ENCODE measurements at places on chromosomes 3 and 15.

- no peak for DNase-seq
Observed at GRCh38 chr15:29838352-29839010, 16.2 kb upstream of the TJP1 start.

- DNase-seq = no peak
Observed at GRCh38 chr3:172153335-172153861, 114.0 kb downstream of the FNDC3B start.

GRCh38 chr3:136142592-136142991, 53.5 kb downstream of the MSL2 start:
- no peak for DNase-seq

DNA sequence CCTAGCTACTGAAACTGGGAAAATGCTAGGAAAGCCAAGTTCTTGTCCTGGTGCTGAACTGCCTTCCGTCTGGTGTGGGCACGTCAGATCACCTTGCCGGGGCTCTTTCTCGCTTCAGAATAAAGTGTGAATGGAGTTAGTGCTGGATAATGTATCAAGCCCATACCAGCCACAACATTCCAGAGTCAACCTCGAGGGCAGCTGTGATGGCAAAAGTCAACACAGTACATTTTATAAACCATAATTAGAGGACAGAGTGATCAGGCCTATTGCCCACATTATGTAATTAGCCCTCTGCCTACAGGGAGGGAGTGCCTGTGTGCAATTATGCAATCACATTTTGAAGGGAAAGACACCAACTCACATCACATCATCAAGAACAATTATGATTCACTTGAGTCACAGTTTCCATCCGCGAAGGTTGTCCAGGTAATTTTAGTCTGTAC, 165.2 kb downstream of the RORA start:
- DNase-seq = no peak

DNA sequence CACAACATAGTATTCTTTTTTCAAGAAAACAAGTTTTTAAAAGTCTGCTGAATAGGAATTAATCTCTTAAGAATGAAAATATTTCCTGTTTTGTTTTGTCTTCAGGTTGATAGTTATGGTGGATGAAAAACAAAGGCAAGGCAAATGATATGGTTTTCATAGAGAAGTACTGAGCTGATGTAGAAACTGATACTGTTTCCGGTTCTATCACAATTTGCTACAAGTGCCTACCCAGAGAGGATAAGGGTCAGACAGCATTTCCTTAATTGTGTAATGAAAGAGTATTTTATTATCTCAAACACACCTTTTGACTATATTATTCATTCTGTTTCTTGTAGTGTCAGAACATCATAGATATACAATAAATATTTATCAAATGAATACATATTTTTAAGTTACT, 836.3 kb downstream of the SQOR start:
- DNase-seq = no peak

GRCh38 chr3:185595526-185595925, 9.4 kb downstream of the SENP2 start:
- no peak for DNase-seq

DNA sequence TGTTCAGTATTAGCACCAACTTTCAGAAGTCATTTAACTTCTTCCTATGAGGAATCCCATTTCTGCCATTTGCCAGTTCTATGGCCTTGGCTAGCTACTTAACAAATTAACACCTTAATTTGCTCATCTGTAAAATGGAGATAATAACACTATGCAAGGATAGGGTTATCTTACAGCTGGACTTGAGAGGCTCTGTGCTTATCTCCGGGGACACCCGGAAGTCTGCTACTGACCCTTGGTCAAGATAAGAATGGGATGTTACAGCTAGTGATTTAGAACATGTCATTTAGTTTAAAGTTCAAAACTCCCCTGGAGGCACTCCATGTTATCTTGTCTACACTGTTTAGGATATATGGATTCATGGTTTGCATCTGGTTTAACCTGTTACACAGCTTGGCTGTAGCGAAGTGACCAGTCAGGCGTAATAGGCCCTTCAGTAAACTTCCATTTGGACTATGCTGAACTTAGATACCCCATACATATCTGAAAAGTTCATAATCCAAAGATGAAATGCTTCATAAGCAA, 156.0 kb upstream of the CD96 start:
- DNase-seq = no peak

- no peak for DNase-seq
Observed at GRCh38 chr3:101944308-101944707, 95.0 kb downstream of the NFKBIZ start.

- no peak for DNase-seq
Observed at GRCh38 chr3:185549122-185549521, 3.3 kb downstream of the LIPH start.

DNA sequence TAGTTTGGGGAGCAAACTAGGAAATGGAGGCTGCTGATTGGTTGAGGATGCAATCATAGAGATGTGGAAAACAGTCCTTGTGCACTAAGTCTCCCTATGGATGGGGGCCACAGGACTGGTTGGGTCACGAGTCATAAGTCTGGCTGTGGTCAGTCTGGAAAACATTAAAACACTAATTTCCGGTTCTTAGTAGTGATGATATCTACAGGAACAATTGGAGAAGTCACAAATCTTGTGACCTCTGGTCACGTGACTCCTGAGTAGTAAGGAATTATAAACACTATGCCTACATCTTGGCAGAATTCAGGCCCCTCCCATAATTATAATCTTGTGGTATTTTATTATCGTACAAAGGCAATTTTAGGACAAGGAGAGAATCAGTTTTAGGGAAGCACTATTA, 317.3 kb upstream of the ARPP21 start:
- no peak for DNase-seq

DNA sequence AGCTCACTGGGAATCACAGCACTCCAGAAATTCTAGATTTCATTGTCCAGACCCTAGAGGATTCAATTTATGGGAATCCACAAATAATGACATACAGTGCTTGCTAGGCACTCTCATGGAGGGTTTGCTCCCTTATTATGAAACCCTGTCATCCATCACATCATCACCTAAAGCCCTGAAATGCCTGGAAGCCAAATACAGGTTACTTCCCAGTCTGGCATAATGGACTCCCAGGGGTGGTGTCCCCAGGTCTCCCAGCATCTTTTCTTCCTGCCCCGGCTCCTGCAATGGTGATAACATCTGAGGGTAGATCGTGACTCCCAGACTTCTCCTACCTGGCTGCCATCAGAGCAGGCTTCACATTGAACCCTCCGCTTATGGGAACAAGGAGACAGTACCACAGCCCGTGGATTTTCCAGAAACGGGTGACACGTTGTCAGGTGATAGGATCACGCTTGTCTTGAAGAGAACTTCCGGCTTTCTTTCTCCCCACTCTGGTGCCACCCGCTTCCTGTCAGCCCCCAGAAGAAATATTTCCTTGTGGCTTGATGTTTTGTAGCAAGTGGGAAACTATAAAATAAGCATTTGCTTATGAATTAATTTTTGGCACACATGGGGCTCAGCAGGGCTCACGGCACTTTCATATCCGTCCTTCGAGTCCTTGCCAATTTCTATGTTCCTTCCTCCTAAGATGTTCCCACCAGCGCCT, 238.7 kb upstream of the BHLHE40 start:
- no peak for DNase-seq

DNA sequence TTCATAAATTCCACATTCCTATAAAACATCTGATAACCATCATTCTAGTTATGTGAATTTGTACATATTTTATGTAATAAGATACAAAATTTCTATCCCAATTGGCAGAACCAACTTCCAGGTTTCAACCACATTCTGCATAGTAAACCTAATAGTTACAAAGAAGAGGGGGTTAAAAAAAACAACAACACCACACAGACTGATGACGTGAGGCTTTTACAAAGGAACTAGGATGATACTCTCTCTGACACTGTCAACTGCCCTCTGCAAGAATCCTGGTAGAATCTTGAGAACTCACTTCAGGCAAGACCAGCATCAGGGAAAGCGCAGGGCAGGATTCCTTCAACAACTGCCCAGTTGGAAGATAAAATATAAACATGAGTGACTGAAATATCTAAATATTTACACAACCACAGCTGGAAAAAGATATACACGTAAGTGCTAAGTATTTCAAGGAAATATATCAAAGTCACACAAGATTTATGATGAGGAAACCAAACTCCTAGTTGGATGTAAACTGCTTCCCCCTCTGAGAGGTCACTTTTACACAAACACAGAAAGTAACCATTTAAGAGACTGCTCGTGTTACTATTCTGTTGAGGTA, 816.4 kb downstream of the ROBO1 start:
- DNase-seq = no peak

DNA sequence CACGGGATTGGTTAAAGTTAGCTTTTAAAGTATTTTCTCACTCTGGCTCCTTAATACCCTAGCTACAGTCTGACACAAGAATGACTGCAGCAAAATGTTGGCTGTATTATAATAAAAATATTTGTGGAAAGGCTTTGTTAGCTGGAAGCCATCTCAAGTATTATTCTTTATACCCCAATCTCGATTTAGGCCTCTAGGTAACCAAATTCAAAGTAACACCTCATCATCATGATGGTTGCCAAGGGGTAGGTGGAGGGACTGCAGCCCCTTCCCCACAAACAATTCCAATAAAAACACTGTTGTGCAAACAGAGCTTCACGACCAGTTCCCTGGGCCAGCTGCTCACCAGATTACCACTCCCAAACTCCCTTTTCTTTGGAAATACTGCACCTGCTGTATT, 759 bp upstream of the GMPS start:
- no peak for DNase-seq

- no peak for DNase-seq
Observed at GRCh38 chr3:126554560-126555525, 3.9 kb downstream of the C3orf22 start.

DNA sequence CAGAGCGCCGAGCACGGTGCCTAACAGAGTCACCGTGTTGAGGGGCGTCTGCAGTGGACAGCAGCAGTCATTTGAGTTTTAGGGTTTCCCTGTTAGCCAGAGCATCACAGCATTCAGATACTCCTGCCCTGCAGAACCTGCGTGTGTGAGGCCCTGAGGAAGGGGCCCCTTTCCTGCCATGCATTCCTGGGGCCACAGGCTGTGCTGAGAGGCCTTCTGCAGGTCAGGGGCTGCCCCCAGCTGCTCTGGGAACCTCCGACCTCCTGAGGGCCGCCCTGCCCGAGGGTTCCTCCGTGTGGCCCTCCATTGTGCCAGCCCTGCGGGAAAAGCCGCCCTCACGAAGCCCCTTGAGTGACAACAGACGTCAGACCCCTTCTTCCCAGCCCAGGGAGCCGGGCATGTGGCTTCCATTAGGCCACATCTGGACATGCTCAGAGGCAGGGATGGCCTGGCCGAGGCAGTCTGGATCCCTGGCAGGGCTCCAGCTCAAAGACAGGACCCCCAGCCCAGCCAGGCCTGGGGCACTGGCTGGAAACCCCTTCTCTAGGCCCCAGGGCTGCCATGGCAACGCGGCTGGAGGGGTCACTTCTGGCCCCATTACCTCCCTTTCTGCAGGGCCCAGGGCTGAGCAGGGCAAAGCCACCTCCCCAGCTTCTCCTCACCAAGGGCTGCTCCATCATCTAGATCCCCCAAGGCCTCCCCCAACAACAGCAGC, 25.3 kb downstream of the FBLN2 start:
- no peak for DNase-seq

DNA sequence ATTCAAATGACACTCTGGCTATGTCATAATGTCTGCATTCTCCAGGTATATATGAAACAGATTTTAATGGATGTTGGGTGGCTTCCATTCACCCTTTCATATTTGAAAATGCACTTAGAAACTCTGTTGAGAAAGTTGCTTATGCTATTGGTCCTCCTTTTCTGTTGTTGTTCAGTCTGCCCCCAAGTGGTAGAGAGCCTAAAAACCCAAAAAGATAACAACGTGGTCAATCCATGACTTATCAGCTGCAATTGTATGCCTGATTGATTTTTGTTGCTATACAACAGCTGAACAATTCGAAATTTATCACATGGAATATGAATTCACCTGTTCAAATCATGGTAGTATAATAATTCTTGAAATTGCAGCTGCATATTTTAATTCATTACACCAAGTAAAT, 279.8 kb downstream of the ROBO2 start:
- DNase-seq = no peak
